Midbrain (tissue), 1 donor: ENCODE measurements at places on chromosomes 11 and 22.

DNA sequence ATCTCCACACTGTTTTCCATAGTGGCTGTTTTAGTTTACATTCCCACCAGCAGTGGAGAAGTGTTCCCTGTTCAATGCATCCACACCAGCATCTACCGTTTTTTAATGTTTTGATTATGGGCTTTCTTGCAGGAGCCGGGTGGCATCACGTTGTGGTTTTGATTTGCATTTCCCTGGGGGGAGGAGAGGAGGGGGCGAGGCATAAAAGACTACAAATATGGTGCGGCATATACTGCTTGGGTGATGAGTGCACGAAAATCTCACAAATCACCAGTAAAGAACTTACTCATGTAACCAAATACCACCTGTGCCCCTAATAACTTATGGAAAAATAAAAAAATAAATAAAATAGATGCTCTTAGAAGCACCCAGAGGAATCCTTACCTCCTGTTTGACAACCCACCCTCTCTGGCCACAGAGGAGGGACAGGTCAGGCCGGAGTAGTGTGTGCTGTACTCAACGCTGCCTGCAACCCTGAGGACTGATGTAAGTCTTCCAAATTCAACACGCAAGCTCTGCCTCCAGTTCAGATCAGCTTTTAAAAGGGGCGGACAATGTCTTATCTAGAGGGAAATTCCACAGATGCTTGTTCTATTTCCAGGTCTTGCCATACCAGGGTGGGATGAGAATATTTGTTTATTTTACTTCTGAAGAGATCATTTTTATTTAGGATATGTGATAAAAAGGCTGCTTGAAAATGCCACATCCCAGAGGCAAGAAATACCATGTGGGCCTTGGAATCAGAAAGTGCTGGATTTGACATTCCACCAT, 329.6 kb upstream of the B3GAT1 start:
- DNase-seq, result no peak

GRCh38 chr11:62574363-62575071, 826 bp upstream of the EEF1G start:
- no peak for DNase-seq

- DNase-seq, result peak; percentile 25
Measured at GRCh38 chr11:122293296-122294023, 177.4 kb upstream of the BLID start.

DNA sequence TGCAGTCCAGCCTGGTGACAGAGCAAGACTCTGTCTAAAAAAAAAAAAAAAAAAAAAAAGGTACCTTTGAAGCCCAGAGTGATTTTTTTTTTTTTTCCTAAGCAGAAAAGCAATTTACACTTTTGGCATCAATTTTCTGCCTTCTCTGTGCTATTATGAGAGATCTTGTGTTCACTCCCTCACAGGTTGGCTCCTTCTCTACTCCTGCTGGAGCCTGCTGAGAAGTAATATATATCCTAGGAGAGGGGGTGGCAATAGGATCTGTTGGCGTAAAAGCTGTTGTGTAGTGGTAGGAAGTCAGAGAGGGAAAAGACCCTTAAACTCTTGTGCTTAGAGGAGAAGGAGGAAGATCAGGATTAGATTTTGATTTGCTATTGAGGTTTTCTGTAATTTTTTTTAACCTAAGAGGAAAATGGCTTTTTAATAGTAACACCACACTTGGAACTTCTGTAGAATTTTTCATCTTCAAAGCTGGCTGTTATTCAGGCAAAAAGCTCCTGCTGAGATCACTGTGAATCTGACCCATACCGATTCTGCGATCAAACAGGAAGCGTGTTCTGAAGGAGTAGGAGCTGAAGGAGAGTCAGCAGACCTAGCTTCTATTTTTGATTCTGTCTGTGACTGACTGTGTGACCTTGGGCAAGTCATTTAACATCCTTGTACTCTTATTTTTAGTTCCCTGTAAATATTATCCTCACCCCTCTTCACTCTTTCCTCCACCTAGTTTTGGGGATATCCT, 77.7 kb downstream of the TRIM44 start:
- DNase-seq, result no peak

GRCh38 chr11:134626032-134626431, 214.0 kb upstream of the B3GAT1 start:
- DNase-seq, result no peak

DNA sequence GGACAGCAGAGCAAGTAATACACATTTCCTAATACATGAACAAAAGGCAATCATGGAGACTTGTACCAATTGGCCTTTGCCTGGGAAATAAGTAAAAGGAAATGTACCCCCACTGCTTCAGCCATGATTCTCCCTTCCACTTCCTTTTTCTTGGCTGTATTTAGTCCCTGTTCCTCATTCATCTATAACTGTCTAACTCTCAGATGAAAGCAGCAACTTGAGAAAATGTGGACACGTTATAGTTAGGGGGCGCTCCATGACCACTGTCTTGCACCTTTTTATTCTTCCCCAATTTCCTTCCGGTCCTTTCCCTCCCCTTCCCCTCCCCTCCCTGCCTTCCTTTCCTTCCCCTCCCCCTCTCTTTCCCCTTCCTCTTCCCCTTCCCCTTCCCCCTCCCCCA, 61.3 kb upstream of the BARX2 start:
- DNase-seq, result no peak
